ENCODE measurements at places on chromosomes 6 and 20.
A peak's percentile ranks its signal among the peaks of the same experiment; 100 is the strongest.

GRCh38 chr6:47086051-47086770 lies 44.1 kb upstream of the ADGRF1 start:
- DNase-seq, result no peak

DNA sequence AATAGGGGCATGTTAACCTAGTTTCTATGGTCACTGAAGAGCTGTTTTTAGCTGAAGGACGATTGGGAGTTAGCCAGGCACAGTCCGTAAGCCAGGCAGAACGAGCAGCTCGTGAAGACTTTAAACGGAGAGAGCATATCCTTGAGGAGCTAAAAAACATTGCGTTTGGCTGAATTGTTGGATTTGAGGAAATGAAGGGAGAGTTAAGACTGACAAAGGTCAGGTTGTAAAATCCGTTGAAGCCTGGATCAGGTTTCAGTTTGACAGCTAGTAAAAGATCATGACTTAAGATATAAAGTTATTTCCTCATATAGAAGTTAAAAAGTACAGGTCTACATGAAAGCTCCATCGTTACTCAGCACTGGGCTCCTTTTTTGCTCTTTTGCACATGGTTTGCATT lies 2.8 kb downstream of the DBNDD2 start:
- no peak for DNase-seq

DNA sequence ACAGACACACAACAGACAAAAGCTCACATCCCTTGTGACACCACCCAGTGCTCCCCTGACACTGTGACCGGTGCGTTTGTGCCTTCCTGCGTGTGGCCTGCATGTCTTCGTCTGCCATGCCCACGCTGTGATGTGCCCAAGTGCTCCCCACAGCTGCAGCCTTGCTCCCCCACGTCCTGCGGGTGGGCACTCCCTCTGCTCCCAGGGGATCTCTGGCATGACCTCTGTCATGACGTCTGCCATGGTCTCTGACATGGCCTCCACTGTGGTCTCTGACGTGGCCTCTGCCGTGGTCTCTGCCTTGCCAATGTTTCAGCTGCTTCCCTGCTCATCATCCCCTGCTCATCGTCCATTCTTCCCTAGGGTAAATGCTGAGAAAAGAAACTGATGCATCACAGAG lies 200.9 kb downstream of the DLL1 start:
- peak; percentile 16 for DNase-seq

DNA sequence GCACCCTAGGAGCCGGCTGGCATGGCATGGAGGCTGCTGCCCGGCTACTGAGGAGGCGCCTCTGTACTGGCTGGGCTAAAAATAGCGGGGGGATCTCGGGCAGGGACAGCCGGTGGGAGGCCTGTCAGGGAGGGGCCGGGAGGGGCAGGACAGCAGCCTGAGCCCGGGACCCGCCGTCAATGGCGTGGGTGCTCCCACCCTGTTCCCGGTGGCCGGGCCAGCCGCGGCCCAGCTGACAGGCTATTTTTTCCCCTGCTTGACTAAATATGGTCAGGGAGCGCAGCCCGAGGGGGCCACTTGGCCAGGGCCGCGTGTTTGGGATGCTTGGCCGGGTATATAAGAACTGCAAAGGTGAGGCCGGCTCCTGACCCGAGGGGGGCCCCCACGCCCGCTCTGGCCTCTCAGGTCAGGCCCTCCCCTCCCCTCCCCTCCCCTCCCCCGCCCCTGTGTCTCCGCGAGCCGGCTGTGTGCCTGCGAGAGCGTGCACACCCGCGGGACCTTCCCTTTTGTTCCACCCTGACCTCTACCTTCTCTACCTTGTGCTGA lies 74.4 kb upstream of the GATA5 start:
- DNase-seq, result no peak

GRCh38 chr6:112153926-112154607 lies 66.7 kb downstream of the FAM229B start:
- no peak for DNase-seq

DNA sequence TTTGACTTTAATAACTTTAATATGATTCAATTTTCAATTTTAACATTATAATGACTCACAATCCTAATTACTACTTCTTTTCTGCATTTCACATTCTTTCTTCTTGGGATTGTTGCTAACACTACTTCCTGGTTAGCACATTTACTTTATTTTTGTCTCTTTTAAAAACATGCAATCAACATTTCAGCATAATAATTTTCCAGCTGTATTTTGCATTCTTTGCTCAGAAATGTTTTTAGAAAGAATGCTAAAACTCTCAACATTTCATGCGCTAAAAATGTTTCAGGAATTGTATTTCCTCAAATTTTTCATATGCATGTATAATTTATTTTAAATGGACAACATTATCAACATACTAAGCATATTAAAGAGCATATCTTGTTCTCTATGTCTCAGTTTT lies 1302.1 kb upstream of the GJE1 start:
- DNase-seq, result no peak

DNA sequence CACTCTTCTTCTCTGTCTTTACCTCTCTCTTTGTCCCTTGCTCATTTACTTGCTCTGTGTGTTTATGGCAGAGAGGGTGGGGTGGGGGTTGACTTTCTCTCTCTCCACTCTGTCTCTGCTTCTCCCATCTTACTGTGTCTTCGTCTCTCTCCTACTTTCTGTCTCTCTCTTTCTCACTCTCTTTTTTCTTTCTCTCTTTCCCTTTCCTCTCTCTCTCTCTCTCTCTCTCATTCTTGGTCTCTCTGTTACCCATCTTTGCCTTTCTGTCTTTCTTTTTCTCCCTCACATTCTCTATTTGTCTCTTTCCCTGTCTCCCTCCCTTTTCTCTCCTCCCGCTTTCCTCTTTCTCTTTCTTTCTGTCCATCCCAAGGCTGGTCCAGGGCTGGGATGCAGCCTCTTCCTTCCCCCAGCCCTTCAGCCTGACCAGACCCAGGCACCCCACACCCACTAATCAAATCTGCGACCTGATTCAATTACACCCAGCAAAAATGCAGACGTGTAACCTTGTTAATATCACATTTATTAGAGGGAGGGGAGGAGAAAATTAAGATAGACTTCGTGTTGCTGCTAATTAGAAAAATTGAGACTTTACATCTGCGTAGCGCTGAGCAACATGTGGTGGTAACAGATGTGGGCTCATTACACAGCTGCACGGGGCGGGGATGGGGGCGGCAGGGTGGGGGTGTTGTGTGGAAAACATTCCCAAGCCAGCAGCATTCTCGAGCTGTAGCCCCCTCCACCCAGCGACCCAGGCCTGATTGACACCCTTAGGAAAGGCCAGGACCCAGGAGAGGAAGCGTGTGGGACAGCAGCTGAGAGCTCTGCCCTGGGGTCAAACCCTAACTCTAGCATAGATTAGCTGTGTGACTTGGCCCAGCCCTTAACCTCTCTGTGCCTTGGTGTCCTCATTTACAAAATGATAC lies 124.9 kb upstream of the MAFB start:
- DNase-seq, result no peak

Measured in activated CD4-positive, alpha-beta T cell treated with anti-CD3 and anti-CD28 coated beads, Interleukin-2, amount 50 U/mL, for 48 hours (primary cell).